WTC11 (cell line): ENCODE measurements at places on chromosomes 2 and 18. TPM values are rescaled to one million over a fixed set of nuclear protein-coding genes. Genes with fewer than 3 reads are reported as not detected.

- no peak overlapping the region for H3K4me3 ChIP-seq
- no peaks in the 10 kb centered on the region; the same call in 1 of the 2 replicates for H3K27me3 ChIP-seq
- H3K4me1 ChIP-seq = peaks cover 6% of the 10 kb centered on the region
Observed at GRCh38 chr2:56316011-56316410, 132.2 kb downstream of the CCDC85A start.

Gene UNC80
- 0.30 to 0.48 TPM (median 0.34 TPM) in 3 replicates for total RNA-seq

- H3K27ac ChIP-seq = no peak overlapping the region
- H3K4me3 ChIP-seq = no peak overlapping the region
- no peaks in the 10 kb centered on the region for H3K36me3 ChIP-seq
- H3K27me3 ChIP-seq = no peaks in the 10 kb centered on the region
Observed at GRCh38 chr18:62420151-62420512, 95.0 kb downstream of the TNFRSF11A start.

- H3K27ac ChIP-seq = peak overlapping the region; percentile 49; the same call in 1 of the 2 replicates
- no peak for DNase-seq
- peaks cover 2% of the 10 kb centered on the region; the same call in 1 of the 2 replicates for H3K27me3 ChIP-seq
- H3K4me1 ChIP-seq = peaks cover 11% of the 10 kb centered on the region
Observed at GRCh38 chr18:79604913-79605880, 74.4 kb upstream of the CTDP1 start.

DNA sequence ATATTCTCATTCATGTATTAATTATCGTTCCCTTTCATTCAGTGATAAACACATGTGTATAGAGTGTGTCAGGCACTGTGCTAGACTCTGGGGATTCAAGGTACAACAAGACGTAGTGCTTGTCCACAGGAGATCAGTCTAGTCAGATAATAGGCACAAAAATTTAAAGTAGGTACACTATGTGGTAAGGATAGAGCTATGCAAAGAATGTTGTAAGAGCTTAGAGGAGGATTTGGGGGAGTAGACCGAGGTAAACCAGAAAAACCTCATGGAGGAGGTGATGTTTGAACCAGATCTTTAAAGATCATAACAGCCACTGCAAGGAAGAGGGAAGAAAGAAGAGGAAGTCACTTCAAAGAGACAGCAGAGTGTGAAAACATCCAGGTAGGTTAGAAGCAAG lies 256.9 kb upstream of the DDX18 start:
- H3K4me3 ChIP-seq = no peak overlapping the region
- H3K27ac ChIP-seq = no peak overlapping the region
- no peaks in the 10 kb centered on the region for H3K36me3 ChIP-seq
- no peak for DNase-seq

Gene NR4A2
- total RNA-seq = 0.66 to 0.69 TPM (median 0.66 TPM) in 3 replicates

Gene ZNF804A
- not detected in 3 replicates for total RNA-seq

Gene SERPINB12
- not detected in 3 replicates for total RNA-seq

DNA sequence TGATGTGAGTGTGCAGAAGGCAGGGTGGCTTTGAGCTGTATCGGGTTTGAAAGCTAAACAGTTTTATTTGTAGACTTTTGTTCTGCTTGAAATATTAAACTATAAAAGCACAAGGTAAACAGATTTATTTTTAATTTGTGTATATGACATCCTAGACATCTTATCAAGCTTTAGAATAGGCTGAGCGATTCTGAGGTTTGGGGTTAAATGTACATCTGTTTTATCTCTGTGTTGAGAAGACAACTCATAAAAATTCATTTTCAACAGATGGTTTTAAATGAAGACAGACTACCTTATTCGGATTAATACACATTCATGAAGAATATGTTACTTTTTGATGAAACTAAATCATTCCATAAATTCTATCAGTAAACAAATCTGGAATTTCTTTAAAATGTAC lies 368.8 kb downstream of the RPRM start:
- no peak for DNase-seq
- H3K27me3 ChIP-seq = no peaks in the 10 kb centered on the region
- H3K36me3 ChIP-seq = no peaks in the 10 kb centered on the region
- H3K27ac ChIP-seq = no peak overlapping the region
- H3K4me1 ChIP-seq = no peaks in the 10 kb centered on the region
- no peak overlapping the region for H3K4me3 ChIP-seq

- peaks cover 53% of the 10 kb centered on the region for H3K4me1 ChIP-seq
- no peak for DNase-seq
- no peaks in the 10 kb centered on the region for H3K27me3 ChIP-seq
- peak overlapping the region; percentile 76; the same call in 1 of the 2 replicates for H3K27ac ChIP-seq
- H3K36me3 ChIP-seq = no peaks in the 10 kb centered on the region
- no peak overlapping the region for H3K4me3 ChIP-seq
Observed at GRCh38 chr2:31888550-31888949, 122.3 kb downstream of the MEMO1 start.

DNA sequence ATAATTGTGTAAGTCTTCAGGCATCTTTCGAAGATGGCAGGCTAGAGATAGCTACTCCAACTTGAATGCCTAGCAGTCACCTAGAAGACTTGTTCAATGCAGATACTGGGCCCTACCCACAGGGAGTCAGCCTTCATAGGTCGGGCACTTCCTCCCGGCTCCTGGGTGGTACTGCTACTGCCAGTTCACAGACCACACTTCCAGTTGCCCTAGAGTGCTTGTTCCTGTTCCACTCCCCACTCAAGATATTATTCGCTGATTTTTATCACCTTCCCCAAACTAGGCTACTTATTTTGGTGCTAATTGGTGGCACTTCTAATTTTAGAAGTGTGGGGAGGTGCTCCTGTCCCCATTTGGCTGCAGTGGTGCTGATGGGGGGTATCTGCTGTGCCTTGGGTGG lies 34.2 kb downstream of the INPP4A start:
- no peak overlapping the region for H3K4me3 ChIP-seq
- DNase-seq = no peak
- no peaks in the 10 kb centered on the region for H3K36me3 ChIP-seq
- no peaks in the 10 kb centered on the region for H3K27me3 ChIP-seq
- H3K4me1 ChIP-seq = peaks cover 69% of the 10 kb centered on the region
- H3K27ac ChIP-seq = no peak overlapping the region

DNA sequence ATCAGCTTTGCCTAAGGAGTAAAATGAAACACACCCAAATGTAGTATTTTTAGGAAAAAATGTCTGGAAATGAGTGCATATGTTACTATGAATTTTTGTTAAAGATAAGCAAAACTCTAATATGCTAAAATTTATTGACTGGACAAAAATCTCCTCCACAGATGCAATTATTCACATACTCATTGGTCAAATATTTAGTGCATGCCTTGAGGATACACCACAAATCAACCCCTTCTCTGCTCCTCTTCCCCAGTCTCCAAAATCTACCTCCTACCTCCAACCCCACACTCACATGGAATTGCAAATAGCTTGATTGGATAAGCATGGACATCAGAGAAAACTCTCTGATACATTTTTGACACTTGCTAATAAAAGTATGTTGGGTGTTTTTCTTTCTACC lies 95.6 kb upstream of the CDC42EP3 start:
- no peak overlapping the region for H3K27ac ChIP-seq
- H3K4me3 ChIP-seq = no peak overlapping the region
- peaks cover 12% of the 10 kb centered on the region for H3K4me1 ChIP-seq
- no peak for DNase-seq

GRCh38 chr18:46867367-46868143 lies 49.8 kb downstream of the PIAS2 start:
- H3K36me3 ChIP-seq = peaks cover 46% of the 10 kb centered on the region
- H3K4me3 ChIP-seq = peak overlapping the region; percentile 70
- no peak for DNase-seq
- peaks cover 36% of the 10 kb centered on the region for H3K4me1 ChIP-seq

DNA sequence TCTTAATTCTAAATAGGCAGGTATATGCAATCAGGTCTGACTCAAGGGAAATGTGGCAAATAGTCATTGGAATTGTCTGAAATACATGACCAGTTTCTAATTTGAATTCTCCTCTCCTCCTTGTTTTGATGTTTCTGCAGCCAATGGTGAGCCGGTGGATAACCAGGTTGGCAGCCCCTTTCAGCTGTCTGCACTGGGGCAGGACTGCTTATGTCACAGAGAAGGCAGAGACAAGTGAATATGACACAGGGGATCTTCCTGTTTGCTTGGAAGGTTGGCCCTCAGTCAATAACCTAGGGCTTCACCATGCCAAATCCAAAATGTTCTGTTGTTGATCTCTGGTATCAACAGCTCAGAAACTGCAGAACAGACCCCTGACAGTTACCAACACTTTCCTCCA lies 12.1 kb downstream of the MYT1L start:
- peaks cover 5% of the 10 kb centered on the region for H3K4me1 ChIP-seq
- no peaks in the 10 kb centered on the region for H3K36me3 ChIP-seq
- DNase-seq = no peak
- H3K27ac ChIP-seq = no peak overlapping the region

GRCh38 chr2:206935991-206936842 lies 3.1 kb upstream of the CPO start:
- no peak for DNase-seq
- H3K4me1 ChIP-seq = peaks cover 6% of the 10 kb centered on the region
- no peaks in the 10 kb centered on the region for H3K36me3 ChIP-seq

Gene COLEC12
- 0.39 to 0.55 TPM (median 0.48 TPM) in 3 replicates for total RNA-seq

- peaks cover 4% of the 10 kb centered on the region; the same call in 1 of the 2 replicates for H3K36me3 ChIP-seq
- H3K27ac ChIP-seq = peak overlapping the region; percentile 6; the same call in 1 of the 2 replicates
- no peak for DNase-seq
- no peaks in the 10 kb centered on the region for H3K27me3 ChIP-seq
Observed at GRCh38 chr2:28755421-28755820, 3.8 kb downstream of the PPP1CB start.

- H3K4me1 ChIP-seq = 0 out of 2 replicates have a peak, but pooled peaks cover 4% of the 10 kb centered on the region
- H3K36me3 ChIP-seq = no peaks in the 10 kb centered on the region
- H3K4me3 ChIP-seq = no peak overlapping the region
- no peak overlapping the region for H3K27ac ChIP-seq
- no peaks in the 10 kb centered on the region for H3K27me3 ChIP-seq
Observed at GRCh38 chr2:23636426-23636825, 251.4 kb downstream of the KLHL29 start.

GRCh38 chr2:150517951-150518680 lies 30.6 kb upstream of the RND3 start:
- DNase-seq = no peak
- no peak overlapping the region for H3K4me3 ChIP-seq
- H3K27me3 ChIP-seq = no peaks in the 10 kb centered on the region; the same call in 1 of the 2 replicates
- H3K4me1 ChIP-seq = peaks cover 3% of the 10 kb centered on the region

DNA sequence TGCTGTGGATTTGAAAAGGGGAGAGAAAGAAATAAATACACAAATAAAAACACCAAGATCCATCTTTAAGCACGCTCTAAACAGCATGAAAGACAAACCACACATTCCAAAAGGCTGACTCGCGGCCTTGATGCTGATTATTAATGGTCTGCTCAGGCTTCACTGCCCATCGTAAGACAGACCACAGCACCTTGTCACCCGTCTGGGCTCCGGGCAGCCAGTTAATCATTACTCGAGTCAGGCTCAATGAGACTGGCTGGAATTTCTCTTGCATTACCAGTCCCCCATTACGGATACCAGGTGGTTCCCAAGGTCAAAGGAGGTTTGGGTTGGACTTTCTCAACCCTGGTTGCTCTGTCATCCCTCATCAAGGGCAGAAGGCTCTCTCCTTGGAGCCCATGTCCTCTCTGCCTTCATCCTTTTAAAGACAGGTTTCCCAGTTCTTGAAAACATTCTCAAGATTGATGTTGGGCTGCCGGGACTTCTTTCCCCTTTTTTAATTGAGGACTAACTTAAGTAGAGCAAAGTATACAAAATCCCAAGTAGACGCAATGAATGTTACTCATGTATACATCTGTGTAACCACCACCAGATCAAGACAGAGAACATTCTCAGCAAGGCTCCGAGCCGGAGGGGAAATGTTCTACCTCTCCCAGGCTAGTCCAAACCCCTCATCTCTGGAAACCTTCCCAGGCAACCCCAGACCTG lies 8.1 kb downstream of the SMAD7 start:
- peak overlapping the region; percentile 31 for H3K4me3 ChIP-seq
- no peaks in the 10 kb centered on the region for H3K27me3 ChIP-seq
- H3K36me3 ChIP-seq = peaks cover 44% of the 10 kb centered on the region
- no peak for DNase-seq
- H3K4me1 ChIP-seq = peaks cover 99% of the 10 kb centered on the region

DNA sequence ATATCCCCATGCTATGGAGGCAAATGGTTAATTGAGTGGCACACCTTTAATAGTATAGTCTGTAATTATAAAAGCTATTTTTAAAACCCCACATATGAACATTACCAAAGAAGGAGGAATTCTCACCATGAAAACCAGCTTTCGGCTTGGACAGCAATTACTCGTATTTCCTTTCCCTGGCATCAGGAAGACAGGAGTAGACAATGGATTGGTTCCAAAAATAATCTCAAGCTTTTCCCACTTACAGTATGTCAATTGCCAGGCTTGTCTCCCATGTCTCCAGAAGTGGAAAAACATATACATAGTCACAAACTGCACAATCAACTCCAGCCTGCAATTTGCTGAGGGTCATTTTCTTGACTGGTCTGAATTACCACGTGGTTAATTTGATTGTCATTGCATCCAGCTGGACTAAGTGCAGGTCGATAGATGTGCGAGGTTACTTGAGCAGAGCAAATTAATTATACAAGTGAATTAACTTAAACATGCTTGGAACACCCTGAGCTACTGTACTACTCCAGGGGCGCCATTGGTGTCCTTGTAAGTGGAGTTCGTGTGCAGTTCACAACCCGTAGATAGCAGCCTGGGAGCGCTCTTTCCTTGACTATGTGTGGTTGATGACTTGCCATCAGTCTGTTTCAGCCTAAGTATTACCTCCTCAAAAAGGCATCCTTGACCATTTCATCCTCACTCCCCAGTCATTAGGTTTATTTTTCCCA lies 124.3 kb upstream of the PELI1 start:
- peak overlapping the region; percentile 93 for H3K27ac ChIP-seq
- H3K4me3 ChIP-seq = no peak overlapping the region
- DNase-seq = no peak
- H3K27me3 ChIP-seq = peaks cover 3% of the 10 kb centered on the region; the same call in 1 of the 2 replicates
- peaks cover 87% of the 10 kb centered on the region for H3K4me1 ChIP-seq
- H3K36me3 ChIP-seq = peaks cover 25% of the 10 kb centered on the region

DNA sequence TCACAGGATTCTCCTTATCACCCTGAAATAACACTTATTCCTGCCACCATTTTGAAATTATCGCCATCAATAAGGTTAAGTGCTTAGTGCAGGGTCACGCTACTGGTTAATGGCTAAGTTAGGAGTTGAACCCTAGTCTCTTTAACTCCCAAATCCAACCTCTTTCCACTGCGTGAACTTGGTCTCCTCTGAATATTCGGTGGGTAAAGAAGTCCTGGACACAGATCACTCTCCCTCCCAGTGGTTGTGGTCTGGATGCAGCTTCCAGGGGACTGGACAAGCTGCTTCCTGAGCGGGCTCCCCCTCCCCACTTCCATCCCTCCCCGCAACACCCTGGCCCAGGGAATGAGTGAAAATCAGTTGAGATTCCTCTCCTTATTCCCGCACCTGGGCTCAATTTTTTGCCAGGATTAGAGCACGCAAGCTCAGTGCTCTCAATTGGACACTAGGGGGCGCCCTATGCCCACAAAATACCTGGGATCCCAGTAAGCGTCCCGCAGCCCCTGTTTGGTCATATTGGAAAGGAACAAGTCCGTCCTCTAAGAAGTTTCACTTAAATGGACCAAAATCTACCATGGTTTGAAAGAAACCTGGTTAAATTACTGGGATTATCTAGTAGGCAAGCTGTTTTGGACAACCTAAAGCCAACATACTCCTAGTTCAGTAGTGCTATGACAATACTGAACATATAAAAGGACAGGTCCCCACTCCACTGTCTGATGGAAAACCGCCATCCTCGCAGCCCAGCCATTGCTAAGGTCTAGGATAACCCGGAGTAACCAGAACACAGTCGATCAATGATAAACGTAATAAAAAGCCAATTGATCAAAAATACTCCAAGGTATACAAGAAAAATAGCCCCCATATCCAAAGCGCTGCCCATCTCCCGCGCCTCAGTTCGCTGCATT lies 40.4 kb downstream of the DHRS9 start:
- H3K4me1 ChIP-seq = peaks cover 21% of the 10 kb centered on the region
- DNase-seq = peak; percentile 87
- no peaks in the 10 kb centered on the region for H3K36me3 ChIP-seq
